Stimulated activated naive B cell treated with anti-CD40 and anti-IgM and Interleukin-4, amounts not matched to agents 10 μg/mL and 1 μg/mL and 100 μg/mL, for 72 hours (primary cell): ENCODE measurements at places on chromosomes 16 and 17.

DNA sequence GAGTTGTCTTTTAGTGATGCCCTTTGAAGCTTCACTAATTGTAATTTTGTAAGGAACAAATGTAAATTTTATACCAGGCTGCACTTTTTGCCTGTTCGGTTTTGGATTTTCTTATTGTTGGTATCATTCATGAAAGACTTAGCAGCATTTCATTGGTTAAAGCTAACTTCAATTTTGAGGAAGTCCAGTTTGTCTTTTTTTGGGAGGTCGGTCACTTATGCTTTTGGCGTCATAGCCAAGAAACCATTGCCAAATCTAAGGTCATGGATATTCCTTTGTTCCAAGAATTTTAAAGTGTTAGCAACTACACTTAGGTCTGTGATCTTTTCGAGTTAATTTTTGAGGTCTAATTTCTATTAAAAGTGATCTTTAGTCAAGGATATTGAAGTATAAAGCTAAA lies 77.1 kb downstream of the PRKCA start:
- H3K27ac ChIP-seq = no peak overlapping the region
- H3K27me3 ChIP-seq = peaks cover 4% of the 10 kb centered on the region
- H3K36me3 ChIP-seq = no peaks in the 10 kb centered on the region

DNA sequence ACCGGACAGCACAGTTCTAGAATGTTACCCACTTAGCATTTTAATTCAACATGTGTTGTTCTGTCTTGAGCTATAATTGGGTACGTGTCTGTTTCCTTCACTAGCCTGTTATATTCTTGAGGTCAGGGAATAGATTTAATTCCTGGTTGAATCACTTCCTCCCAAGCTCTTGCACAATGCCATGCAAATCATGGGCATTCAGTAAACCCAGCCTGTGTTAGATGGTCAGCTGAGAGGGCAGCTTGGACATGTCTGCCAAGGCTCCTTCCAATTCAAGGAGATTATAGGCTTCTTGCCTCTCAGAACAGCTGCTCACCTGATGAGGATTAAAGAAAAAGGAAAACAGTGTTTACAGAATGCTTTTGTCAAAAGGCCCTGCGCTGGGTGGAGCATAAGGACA lies 12.6 kb downstream of the C1QTNF1 start:
- peaks cover 18% of the 10 kb centered on the region for H3K27me3 ChIP-seq
- H3K36me3 ChIP-seq = no peaks in the 10 kb centered on the region
- no peaks in the 10 kb centered on the region for H3K4me1 ChIP-seq
- DNase-seq = no peak
- no peak overlapping the region for H3K27ac ChIP-seq
- no peak overlapping the region for H3K4me3 ChIP-seq

- DNase-seq = no peak
- no peaks in the 10 kb centered on the region for H3K4me1 ChIP-seq
- H3K27me3 ChIP-seq = no peaks in the 10 kb centered on the region
- no peak overlapping the region for H3K4me3 ChIP-seq
- H3K36me3 ChIP-seq = no peaks in the 10 kb centered on the region
- no peak overlapping the region for H3K27ac ChIP-seq
These were observed 96.0 kb downstream of the TOX3 start for GRCh38 chr16:52450916-52451315.

DNA sequence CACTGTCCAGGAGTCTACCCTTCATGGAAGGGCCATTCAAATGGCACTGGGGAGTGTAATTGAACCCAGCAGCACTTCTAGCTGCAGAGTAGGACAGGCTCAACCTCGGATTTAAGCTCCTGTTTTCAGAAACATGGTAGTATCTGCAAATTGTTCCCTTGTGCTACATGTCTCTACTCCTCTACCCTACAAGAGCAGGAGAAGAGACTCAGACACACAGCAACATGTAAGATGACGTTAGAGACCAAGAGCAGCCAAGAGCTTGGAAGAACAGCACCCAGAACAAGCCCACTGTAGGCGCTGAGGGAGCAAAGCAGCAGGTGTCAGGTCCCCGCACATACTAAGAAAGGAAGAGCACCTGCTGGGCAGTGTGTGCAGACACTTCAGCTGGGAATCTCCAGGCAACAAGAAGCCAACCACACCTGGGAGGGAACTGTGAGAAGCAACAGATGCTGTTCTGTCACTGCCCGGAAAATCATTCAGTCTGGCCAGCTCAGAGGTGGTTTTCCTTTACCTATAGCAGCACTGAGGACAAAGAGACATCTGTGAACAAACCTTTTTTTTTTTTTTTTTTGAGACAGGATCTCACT lies 35.6 kb upstream of the MNT start:
- no peak overlapping the region for H3K27ac ChIP-seq
- no peak for DNase-seq
- H3K4me3 ChIP-seq = no peak overlapping the region
- no peaks in the 10 kb centered on the region for H3K27me3 ChIP-seq

DNA sequence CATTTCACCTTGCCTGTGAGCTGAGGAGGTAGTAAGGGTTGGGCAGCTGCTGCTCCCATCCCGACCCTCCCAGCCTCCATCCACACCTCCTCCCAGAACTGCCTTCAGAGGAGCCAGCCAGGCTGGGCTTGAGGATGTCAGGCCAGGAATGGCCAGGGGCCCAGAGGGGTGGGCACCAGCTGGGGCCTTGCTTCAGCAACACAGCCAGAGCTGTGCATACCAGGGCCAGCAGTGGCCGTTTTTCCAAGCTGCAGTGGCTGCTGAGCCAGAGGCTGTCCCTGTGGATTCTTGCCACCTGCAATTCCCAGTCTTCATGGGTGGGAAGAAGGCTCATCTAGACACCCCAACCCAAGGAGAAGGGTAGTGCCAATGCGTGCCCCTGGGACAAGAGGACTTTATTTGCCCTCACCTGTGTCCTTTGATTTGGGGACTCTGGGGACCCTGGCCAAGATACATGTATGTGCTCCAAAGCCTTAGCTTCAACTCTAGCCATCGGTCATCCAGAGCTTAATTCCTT lies 153.4 kb upstream of the SDK2 start:
- H3K4me1 ChIP-seq = no peaks in the 10 kb centered on the region
- peaks cover 36% of the 10 kb centered on the region for H3K27me3 ChIP-seq
- H3K27ac ChIP-seq = no peak overlapping the region
- no peak for DNase-seq

GRCh38 chr17:3843935-3844516 lies 2.0 kb downstream of the NCBP3 start:
- peaks cover 14% of the 10 kb centered on the region for H3K36me3 ChIP-seq
- H3K27ac ChIP-seq = peak overlapping the region; percentile 65
- no peak overlapping the region for H3K4me3 ChIP-seq

- no peak overlapping the region for H3K4me3 ChIP-seq
- H3K27me3 ChIP-seq = no peaks in the 10 kb centered on the region
- peak; percentile 28 for DNase-seq
- no peak overlapping the region for H3K27ac ChIP-seq
- peaks cover 38% of the 10 kb centered on the region for H3K4me1 ChIP-seq
These were observed 21.2 kb downstream of the SPHK1 start for GRCh38 chr17:76405607-76405966.

- no peak overlapping the region for H3K4me3 ChIP-seq
- H3K4me1 ChIP-seq = peaks cover 7% of the 10 kb centered on the region
- H3K36me3 ChIP-seq = no peaks in the 10 kb centered on the region
- peaks cover 26% of the 10 kb centered on the region for H3K27me3 ChIP-seq
- no peak overlapping the region for H3K27ac ChIP-seq
These were observed 6.2 kb downstream of the VAT1L start for GRCh38 chr16:77794586-77794985.

GRCh38 chr16:13305019-13305755 lies 403.8 kb downstream of the SHISA9 start:
- DNase-seq = no peak
- H3K4me1 ChIP-seq = no peaks in the 10 kb centered on the region
- no peak overlapping the region for H3K4me3 ChIP-seq

DNA sequence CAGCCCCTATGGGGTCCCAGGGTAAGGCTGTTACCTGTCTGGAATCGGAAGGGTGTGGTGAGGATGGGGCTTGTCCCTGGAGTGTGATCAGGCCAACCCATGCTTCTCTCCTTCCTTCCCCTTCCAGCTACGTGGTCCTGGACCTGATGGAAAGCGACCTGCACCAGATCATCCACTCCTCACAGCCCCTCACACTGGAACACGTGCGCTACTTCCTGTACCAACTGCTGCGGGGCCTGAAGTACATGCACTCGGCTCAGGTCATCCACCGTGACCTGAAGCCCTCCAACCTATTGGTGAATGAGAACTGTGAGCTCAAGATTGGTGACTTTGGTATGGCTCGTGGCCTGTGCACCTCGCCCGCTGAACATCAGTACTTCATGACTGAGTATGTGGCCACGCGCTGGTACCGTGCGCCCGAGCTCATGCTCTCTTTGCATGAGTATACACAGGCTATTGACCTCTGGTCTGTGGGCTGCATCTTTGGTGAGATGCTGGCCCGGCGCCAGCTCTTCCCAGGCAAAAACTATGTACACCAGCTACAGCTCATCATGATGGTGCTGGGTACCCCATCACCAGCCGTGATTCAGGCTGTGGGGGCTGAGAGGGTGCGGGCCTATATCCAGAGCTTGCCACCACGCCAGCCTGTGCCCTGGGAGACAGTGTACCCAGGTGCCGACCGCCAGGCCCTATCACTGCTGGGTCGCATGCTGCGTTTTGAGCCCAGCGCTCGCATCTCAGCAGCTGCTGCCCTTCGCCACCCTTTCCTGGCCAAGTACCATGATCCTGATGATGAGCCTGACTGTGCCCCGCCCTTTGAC lies 2.4 kb downstream of the MAPK7 start:
- no peak for DNase-seq
- H3K27me3 ChIP-seq = no peaks in the 10 kb centered on the region
- H3K27ac ChIP-seq = no peak overlapping the region

DNA sequence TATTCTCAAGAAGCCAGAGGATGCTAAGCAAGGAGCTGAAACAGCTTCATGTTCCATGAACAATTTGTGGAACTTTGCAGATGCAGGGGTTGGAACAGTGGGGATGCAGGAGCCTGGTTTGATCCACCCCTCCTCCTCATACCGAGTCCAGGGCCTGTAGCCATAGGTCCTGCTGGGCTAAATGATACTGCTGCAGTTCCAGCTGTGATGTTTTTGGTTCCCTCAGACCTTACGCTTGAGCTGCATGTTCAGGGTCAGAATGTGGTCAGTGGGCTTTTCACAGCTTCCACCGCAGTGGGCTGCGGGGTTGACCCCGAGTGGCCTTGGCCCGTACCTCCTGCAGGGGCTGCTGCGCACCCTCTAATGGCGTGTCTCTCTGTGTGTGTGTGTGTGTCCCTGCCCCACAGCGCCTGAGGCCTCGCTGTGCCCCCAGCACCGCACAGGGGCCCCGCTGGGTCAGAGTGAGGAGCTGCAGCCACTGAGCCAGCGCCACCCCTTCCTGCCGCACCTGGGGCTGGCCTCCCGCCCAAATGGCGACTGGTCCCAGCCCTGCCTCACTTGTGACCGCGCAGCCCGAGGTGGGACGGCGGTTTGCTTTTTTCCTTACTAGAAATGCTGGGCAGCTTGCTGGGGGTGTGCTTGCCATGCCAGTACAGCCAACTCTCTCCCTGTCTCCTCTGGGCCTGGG lies 48.2 kb downstream of the EPN2 start:
- no peak for DNase-seq
- H3K4me3 ChIP-seq = no peak overlapping the region
- H3K27ac ChIP-seq = no peak overlapping the region
- peaks cover 40% of the 10 kb centered on the region for H3K36me3 ChIP-seq
- peaks cover 35% of the 10 kb centered on the region for H3K27me3 ChIP-seq
- H3K4me1 ChIP-seq = peaks cover 53% of the 10 kb centered on the region

GRCh38 chr17:49316258-49316570 lies 45.8 kb downstream of the ZNF652 start:
- H3K27me3 ChIP-seq = no peaks in the 10 kb centered on the region
- no peak overlapping the region for H3K27ac ChIP-seq
- peak overlapping the region; percentile 77 for H3K4me3 ChIP-seq
- H3K4me1 ChIP-seq = peaks cover 32% of the 10 kb centered on the region

- no peak overlapping the region for H3K27ac ChIP-seq
- H3K36me3 ChIP-seq = peaks cover 36% of the 10 kb centered on the region
- H3K27me3 ChIP-seq = no peaks in the 10 kb centered on the region
- no peak for DNase-seq
- H3K4me3 ChIP-seq = no peak overlapping the region
These were observed 26.4 kb downstream of the NQO1 start for GRCh38 chr16:69699915-69700314.

GRCh38 chr17:63151941-63152523 lies 186.0 kb downstream of the TANC2 start:
- H3K4me3 ChIP-seq = no peak overlapping the region
- no peaks in the 10 kb centered on the region for H3K27me3 ChIP-seq
- H3K4me1 ChIP-seq = peaks cover 11% of the 10 kb centered on the region
- no peaks in the 10 kb centered on the region for H3K36me3 ChIP-seq
- no peak for DNase-seq
- H3K27ac ChIP-seq = no peak overlapping the region

DNA sequence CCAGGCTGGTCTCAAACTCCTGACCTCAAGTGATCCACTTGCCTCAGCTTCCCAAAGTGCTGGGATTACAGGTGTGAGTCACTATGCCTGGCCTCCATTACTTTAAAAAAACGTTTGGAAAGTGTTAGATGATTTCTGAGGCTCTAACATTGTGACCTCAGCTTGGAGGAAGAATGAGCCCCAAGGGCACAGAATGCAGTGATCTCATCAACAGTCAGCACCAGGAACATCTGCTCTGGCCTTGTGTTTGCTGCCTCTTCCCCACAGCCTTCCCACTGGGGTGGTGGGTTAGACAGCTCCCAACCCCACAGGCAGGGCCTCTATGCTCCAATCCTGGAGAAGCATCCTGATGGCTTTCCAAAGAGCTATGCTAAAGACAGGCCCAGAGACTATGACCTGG lies 37.7 kb upstream of the SREBF1 start:
- H3K4me3 ChIP-seq = no peak overlapping the region
- peaks cover 21% of the 10 kb centered on the region for H3K36me3 ChIP-seq
- no peaks in the 10 kb centered on the region for H3K27me3 ChIP-seq
- no peak overlapping the region for H3K27ac ChIP-seq

DNA sequence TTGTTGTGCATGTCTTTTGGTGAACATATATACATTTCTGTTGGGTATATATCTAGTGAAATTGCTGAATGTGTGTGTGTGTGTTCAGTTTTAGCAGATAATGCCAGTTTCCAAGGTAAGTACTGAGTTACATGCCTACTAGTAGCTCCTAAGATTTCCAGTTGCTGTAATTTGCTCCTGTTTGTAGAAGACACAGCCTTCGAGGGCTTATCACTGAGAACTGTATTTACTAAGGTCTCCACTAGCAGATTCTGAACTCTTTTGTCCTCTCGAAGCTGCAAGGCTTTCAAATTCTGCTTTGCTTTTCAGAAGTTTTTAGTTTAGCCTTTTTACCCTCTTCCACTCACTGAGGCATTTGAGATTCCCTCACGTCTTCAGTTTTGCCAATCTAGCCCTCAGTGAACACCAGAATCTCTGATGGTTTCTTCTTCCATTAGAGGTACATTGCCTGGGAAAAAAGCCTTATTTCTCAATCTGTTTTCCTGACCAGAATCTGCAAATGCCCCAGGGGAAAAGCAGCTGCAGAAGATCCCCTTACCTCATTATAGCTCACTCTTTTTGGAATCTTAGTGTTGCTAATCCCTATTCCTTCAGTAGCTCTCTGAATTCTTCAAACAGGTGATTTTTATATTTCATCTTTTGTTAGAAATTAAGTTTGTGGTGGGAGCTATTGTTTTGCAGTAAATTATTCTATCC lies 52.9 kb downstream of the NF1 start:
- no peak for DNase-seq
- H3K4me1 ChIP-seq = no peaks in the 10 kb centered on the region
- H3K4me3 ChIP-seq = no peak overlapping the region
- no peak overlapping the region for H3K27ac ChIP-seq

- H3K4me3 ChIP-seq = no peak overlapping the region
- H3K27ac ChIP-seq = no peak overlapping the region
- H3K4me1 ChIP-seq = no peaks in the 10 kb centered on the region
- no peaks in the 10 kb centered on the region for H3K27me3 ChIP-seq
These were observed 168.0 kb downstream of the AATF start for GRCh38 chr17:37116671-37117185.

- H3K27me3 ChIP-seq = peaks cover 23% of the 10 kb centered on the region
- no peaks in the 10 kb centered on the region for H3K36me3 ChIP-seq
- H3K4me3 ChIP-seq = no peak overlapping the region
- no peak for DNase-seq
These were observed 82.2 kb downstream of the CMC2 start for GRCh38 chr16:80924372-80924978.
